ENCODE measurements at places on chromosomes 12 and 14.

- no peak for DNase-seq
Observed at GRCh38 chr12:3250576-3250975, 173.4 kb downstream of the TSPAN9 start.

GRCh38 chr12:50401500-50402081 is 906 bp downstream of the LARP4 start:
- no peak for DNase-seq

DNA sequence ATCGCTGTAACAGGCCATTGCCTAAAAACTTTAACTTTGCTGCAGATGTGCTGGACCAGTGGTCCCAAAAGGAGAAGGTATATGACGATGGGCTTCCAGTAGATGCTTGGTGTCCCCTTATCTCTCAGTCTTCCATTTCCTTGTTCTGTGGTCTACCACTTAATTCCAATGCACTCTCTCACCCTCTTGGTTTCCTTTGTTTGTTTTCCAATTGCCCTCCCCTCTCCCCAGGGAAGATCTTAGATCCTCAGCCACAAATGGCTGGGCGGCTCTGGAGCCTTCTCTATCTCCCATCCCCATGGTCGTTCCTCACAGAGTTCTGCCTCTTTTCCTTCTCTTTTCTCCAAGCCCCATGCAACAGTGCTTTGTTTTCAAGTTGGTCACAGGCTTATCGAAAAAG is 584 bp downstream of the ACSM4 start:
- DNase-seq: no peak

GRCh38 chr14:33062476-33062875 is 123.8 kb downstream of the NPAS3 start:
- DNase-seq: no peak
